ENCODE measurements at places on chromosomes 16 and 17.

DNA sequence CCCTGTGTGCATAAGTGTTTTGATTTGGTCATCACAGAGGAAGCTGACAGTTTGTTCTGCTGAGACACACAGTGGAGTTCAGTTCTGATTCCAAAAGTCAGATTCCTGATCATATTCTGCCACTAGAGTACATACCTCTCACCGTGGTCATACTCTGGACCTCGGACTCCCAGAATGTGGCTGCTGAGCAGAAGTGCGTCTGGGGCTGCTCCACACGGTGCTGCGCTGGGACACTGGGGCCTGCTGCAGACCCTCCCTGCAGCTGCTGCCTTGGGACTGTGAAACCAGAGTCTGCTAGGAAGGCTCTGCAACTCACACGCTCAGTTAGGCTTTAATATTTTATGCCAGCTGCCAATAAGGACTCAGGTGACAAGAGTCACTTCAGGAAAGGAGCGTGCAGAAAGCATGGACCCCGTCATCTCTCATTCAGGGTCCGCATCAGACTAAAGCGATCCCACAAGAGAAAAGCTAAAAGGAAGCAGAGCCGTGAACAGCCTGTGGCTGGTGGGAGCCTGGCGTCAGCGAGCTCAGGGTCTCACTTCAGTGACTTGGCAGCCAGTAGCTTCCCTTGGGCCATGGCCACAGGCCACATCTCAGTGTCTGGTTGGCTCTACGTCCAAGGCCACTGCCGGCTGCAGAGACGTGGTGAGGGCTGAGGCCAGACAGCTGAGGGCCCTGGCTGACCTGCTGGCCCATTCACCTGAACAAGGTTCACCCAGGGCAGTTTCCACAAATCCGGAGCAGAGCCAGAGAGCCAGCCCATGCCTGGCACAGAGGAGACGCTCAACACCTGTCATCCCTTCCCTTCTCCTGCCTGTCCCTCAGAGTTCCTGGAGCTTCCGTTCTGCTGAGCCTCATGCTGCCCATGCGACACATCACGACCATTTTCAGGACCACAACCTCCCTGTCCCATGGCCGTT lies 24.7 kb upstream of the KIFC3 start:
- no peak for DNase-seq

DNA sequence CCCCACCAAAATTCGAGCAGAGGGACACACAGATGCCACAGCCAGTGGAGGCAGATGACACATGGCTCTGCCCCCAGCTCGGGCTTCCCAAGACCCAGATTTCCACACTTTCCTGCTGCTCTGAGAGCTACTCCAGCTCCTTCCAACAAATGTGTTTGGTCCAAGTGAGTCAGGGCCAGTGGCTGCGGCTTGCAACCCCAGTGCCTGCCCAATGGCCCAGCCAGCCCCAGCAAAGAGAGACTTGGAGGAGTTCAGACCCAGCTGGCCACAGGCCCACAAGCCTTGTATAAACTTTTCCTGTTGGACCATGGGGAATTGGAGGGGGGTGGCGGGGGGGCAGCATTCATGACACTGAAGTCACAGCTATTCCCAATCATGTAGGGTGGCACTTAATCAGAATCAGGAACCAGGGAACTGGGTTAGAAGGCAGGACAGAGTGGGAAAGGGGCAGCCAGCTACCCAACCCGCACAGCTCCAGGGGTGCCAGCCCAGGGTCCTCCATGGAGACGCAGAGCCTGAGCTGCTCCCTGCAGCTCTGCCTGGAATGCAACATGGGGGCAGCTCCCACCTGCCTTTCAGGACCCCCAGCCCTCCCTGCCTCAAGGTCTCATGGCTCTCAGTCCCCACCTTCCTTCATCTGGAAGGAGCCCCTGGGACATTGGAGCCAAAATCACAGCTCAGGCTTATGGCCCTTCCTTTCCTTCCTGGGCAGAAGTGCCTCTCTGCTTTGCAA lies 17.5 kb upstream of the C16orf78 start:
- DNase-seq: no peak

DNA sequence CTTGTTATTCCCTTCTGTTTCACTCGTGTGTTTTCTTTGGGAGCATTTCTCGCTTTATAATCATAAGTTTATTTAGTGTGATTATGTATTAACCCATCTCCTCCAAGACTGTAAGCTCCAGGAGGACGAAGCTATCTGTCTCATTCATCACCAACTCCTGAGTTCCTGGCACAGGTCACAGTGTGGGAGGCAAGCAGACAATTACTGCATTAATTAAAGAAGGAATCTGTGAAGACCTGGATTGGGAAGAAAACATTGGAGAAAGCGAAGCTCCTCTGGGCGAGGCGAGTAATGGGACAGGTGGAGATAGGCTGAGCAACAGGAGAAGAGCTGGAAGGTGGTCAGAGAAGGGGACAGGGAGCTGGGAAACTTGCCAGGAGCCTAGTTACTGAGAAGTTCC lies 7.8 kb upstream of the CAMKK1 start:
- DNase-seq: no peak

GRCh38 chr17:1060991-1061390 lies 64.1 kb downstream of the TIMM22 start:
- DNase-seq: no peak

GRCh38 chr17:79577485-79578187 lies 33.2 kb downstream of the RBFOX3 start:
- no peak for DNase-seq

DNA sequence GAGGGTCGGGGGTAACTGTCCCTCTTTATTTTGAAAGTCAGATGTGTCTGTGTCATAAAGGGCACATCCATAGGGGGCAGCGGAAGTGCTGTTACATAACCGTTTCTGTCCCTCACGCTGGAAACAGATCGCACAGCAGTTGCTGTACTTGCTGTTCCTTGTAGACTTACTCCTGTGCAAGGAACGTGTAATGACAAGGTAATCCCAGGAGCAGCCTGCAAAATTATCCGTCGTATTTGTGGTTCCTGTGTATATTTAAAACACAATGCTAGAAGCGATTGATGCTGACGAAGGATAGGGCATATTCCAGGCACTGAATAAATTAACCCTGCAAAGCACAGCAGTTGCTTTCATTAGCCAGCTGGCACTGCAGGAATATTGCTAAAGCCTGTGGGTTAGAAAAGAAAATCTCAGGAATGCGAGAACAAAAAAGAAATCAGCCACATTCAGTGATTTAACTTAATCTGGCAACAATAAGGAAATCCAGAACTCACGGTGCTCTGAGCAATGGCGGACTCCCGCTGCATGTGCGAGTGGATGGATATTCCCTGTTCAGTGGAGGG lies 76.2 kb downstream of the SPECC1 start:
- no peak for DNase-seq

DNA sequence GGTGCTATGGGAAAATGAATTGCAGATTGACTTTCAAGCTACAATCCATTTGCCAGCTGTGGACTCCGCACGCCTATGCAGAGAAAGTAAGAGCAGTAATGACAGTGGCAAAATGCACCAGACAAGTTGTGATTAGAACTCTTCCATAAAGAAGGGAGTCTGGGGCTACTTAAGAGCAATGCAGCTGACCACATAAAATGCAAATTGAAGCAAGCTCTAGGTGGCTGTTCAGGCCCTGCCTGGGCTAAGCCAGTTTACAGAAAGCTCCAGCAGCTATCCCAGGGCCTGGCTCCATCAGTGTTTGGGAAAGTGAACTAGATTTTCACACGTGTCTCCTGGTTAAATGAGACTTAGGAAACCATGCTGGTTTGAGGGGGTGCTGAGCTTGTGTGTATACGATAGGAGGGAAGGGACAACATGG lies 2.2 kb upstream of the MAP2K6 start:
- no peak for DNase-seq

DNA sequence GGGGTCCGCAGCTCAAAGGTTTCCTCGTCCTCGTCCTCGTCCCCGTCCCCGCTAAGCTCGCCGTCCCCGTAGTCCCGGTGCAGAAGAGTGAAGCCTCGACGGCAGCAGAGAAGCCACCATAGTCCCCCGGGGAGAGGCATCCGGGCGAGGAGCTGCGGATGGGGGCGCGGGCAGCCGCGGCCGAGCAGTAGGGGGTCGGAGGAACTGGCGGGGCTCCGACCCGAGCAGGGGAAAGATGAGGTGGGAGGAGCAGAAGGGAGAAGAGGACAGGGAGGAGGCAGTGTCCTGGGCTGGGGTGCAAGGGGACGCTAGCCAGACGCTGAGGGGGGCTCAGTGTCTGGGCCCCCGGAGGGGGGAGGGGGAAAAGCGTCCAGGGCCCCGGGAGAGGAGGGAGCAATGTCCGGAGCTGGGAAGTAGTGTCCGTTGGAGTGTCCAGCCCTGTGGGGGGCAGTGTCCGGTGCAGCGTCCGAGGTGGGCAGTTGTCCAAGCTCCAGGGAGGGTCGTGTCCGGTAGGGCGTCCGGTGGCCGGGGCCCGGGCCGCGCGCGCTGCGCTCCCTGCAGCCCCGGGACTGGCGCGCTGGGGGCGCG lies at the start of gene PLEKHH3:
PLEKHH3 (minus strand) TSS at position 571 of the 588 bp plus-strand sequence; CDS start at position 140, 431 bp downstream.
- DNase-seq: peak; percentile 42

- no peak for DNase-seq
These were observed 13.3 kb downstream of the HERPUD1 start for GRCh38 chr16:56944954-56945839.

DNA sequence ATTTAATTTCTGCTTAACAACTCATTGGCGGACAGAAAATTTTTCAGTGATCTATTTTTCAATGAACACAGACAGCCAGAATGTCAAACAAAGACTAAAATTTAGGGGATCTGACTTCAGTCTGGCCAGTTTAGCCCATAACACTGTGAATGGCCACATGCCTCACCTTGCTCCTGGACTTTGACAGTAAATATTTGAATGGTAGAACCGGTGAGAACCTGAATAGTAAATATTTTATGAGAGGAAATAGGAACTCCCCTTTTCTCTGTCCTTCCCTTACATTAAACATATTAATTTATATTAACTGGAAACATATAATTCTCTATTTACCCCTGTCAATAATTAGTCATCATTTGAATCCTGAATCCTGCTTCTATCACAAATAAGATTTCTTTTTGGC lies 942.1 kb downstream of the KCNJ2 start:
- no peak for DNase-seq

GRCh38 chr17:43475494-43476089 lies 8.2 kb upstream of the DHX8 start:
- DNase-seq: no peak

GRCh38 chr17:15490634-15491261 lies 23.3 kb upstream of the CDRT4 start:
- DNase-seq: peak; percentile 70

GRCh38 chr16:58628845-58629732 lies 537 bp downstream of the CNOT1 start:
- peak; percentile 18 for DNase-seq

DNA sequence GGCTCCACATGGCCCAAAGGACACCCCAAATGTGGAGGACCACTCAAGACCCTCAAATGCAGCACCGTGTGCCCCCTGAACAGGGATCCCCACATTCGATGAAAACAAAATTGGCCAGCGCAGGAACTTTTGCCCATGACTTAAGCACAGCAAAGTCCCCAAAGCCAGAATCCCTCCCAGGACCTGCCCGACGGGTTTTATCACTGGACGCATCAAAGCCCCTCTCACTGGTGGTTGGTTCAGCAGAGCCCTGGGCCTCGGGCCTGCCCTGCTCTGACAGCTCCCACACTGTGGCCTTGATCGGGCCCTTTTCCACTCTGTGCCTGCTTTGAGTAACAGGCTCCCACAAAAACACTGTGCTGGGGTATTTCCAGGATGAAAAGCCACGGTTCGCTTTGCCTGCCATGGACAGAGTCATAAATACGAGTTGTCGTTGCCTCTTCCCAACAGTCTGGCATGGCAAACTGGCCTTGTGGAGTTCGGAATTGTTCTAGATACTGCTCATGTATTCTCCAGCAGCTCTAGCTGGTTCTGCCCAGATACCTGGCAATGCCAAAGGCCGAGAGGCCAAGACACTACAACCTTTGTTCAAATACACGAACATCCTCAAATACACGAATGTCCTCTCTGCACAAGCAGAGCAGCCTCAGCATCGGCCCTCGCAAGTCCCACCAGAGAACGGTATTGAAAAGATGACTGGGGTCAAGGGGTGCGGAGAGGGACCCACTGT lies 46.4 kb downstream of the TBC1D16 start:
- DNase-seq: no peak

- no peak for DNase-seq
These were observed 126.0 kb upstream of the ERCC4 start for GRCh38 chr16:13793841-13794409.

DNA sequence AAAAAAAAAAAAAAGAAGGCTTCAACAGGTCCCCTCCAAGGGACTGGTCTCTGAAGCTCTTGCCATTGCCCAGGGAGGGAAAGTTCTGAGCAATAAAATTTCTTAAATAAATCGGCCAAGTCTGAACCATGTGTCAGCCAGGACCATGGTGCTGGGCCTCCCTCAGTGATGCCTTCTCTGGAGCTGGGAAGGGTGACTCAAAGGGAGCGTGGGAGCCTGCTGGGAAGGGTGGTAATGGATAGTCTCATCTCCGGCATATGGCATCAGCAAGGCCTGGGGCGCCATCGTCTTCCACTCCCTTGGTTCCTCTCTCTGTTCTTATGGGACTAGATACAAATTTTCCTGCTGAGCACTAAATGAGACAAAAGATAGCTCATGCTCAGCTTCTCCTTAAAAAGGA lies 2.3 kb downstream of the VKORC1 start:
- DNase-seq: no peak

DNA sequence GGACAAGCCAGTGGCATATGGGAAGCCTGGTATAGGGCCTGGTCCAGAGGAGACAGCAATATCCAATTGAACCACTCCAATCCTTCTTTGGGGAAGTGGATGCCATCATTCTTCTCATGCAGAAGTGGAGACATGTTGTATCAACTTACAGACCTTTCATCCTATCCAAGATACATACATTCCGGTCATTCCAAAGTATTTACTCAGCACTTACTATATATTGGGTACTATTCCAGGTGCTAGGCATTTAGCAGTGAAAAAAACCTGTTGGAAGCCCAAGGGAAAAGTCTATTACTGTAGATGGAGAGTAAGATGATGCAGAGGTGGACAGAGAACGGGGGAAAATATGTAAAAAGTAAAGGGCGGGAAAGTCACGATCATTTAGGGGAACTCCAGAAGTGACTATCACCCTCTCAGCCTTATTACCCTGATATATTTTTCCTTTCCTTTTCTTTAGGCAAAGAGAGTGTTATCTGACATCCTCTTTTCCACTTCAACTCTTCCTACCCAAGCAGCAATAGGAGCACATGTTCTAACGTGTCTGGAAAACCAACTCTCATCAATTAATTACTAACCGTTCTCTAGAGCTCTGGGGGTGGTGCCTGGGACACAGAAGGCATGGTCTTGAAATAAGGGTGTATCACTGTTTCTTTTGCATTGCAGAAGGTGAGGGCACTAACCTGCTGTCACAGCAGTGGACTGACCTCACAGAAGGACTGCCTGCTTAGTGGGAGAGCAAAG lies 210.1 kb upstream of the MAF start:
- no peak for DNase-seq

DNA sequence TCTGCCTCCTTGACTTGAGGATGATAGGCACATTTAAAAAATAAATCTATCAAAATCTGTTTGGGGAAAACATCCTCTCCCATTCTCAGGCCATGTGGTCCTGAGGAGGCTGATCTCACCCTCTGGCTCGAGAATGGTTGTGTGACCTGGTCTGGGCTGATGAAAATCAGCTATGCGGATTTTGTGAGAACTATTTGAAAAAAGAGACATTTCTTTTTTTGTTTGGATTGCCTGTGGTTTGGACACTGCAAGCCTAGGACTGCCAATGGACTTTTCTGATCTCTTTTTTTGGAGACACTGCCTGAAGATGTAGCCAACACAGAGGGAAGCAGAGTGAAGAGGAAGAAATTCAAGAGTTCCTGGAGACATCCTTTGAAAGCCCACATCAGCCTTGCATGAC lies 145.9 kb downstream of the HS3ST3B1 start:
- no peak for DNase-seq

GRCh38 chr16:27924411-27925118 lies 138.9 kb downstream of the GSG1L start:
- DNase-seq: no peak

GRCh38 chr17:40461732-40462342 lies 18.6 kb downstream of the IGFBP4 start:
- no peak for DNase-seq
